ENCODE measurements at places on chromosomes 6 and 20. TPM values are rescaled to one million over a fixed set of nuclear protein-coding genes. Genes with fewer than 3 reads are reported as not detected.
A peak's percentile ranks its signal among the peaks of the same experiment; 100 is the strongest.

Gene ADGRB3
- total RNA-seq: not detected

DNA sequence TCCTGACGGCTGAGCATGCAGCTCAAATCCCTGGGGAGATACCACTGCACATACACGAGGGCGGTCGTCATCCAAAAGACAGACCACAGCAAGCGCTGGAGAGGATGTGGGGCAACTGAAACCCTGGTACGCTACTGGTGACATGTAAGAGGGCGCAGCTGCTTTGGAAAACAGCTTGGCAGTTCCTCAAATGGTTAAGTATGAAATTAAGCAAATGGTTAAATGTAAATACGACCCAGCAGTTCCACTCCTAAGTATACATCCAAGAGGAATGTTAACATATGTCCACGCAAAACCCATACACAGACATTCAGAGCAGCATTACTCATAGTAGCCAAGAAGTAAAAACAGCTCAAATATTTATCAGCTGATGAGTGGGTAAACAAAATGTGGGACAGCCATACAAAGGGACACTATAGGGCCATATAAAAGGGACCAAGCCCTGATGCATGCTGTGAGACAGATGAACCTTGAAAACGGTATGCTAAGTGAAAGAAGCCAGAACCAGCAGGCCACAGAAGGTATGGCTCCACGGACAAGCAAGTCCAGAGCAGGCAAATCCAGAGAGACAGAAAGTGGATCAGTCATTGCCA lies 38.5 kb downstream of the RIPOR3 start:
- no peak for DNase-seq

Gene ZNF334
- total RNA-seq: 0.76 TPM

- no peak for DNase-seq
Measured at GRCh38 chr6:144936764-144937163, 651.6 kb downstream of the UTRN start.

Gene PRPH2
- total RNA-seq: 0.38 TPM

Gene ULBP2
- total RNA-seq: 1.4 TPM

Gene DPPA5
- not detected for total RNA-seq

Gene ZSCAN23
- total RNA-seq: under 0.01 TPM

DNA sequence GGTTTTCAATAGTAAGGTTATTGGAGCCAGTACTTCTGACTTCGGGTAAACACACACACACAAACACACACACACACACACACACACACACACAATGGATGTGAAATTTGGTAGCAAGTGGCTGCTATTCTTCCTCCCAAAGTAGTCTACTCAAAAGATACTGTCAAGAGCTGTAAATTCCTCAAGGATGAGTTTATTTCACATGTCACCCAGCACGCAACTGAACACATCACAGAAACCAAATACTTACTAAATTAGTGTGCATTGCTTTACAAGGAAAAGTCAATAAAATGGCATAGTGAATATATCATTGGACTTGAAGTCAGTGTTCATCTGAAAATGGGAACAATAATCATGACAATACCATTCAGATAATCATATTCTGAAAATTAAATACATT lies 32.9 kb downstream of the MMUT start:
- no peak for DNase-seq

Gene MMP24
- total RNA-seq: 0.13 TPM

DNA sequence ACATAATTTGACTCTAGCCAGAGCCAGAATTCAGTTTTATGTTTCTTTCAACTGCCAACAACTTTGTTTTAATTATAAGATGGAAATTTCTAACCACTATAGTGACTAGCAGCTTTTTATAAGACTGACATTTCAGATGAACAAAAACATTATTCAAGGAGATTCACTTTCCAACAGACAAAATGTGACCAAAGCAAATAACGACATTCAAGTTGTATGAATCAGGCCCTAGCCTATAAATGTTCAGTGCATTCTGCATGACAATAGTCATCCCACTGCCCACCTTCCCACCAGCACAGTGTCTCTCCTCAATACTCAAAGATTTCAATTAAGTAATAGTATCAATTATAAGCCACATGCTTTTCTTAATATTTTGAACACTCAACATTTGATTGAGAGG lies 200.7 kb downstream of the KHDC1L start:
- no peak for DNase-seq

- no peak for DNase-seq
Measured at GRCh38 chr20:20085071-20085470, 32.7 kb downstream of the CFAP61 start.

DNA sequence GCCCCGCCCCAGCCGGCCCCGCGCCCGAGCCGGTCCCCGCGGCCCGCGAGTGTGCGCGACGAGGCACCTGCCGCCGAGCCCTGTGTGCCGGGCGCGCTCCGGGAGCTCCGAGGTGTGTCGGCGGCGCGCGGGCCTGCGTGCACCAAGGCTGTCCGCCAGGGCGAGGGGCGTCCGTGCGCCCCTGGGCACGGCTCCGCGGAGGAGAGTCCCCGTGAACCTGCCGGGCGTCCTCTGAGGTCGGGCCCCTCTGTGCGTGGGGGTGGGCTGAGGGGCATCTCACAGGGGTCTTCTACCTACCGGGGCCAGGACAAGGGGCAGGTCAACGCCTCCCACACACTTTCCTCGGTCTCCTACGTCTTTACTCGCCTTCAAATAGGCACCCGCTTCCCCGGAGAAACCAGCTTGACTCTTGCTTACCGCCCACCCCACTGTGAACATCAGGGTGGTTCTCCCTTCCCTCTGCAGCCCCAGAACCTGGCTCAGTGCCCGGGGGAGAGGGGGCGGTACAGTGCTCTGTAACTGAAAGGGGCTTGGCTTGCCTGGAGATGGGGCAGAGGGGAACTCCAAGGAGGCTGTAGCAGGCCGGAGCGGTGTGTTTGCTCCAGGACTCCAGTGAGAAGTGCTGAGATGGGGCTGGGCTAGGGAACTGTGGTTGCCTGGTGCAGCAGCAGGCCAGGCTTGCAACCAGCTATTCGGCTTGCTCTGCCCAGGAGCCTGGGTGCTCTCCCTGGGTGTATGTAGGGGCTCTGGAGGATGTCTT lies at the start of gene SAMD10:
SAMD10 (minus strand) TSS at position 86 of the 760 bp plus-strand sequence. CDS start 175 bp downstream, outside the sequence.
- DNase-seq: peak; percentile 35

- peak; percentile 57 for DNase-seq
Measured at GRCh38 chr6:166737261-166737660, 110.2 kb upstream of the RPS6KA2 start.

DNA sequence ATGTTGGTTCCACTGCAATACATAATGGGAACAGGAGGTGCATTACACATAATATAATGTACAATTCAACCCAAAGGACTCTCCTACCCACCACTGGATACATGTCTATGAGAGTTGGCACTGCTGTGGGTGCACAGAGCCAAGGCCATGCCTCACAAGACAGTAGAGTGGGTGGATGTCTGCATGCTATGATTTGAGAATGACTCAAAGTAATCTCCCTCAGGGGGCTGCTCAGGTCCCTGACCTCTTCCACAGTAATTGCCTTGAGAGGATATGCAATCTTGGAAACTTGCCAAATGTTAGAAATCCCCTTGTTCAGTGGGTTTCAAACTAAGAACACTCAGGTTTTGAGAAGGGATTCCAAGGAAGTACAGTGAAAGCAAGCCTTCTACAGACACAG lies 79.0 kb downstream of the ANKEF1 start:
- no peak for DNase-seq

DNA sequence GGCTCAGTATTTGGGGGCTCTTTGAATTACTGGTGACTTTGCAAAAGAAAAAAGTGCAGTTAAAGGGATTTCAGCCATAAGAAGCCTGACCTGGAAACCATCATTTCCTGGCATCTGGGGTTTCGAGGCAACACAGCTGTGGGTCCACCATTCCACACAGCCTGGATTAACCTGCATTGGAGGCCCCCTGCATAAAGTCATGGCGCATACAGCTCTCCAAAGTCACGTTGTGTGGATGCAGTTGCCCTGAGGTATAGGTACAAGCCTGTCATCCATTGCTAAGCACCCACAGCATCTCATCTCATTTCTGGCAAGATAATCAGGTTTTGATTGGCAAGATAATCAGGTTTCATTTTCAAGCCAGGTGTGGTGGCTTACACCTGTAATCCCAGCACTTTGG lies 54.5 kb upstream of the TAGAP start:
- no peak for DNase-seq

DNA sequence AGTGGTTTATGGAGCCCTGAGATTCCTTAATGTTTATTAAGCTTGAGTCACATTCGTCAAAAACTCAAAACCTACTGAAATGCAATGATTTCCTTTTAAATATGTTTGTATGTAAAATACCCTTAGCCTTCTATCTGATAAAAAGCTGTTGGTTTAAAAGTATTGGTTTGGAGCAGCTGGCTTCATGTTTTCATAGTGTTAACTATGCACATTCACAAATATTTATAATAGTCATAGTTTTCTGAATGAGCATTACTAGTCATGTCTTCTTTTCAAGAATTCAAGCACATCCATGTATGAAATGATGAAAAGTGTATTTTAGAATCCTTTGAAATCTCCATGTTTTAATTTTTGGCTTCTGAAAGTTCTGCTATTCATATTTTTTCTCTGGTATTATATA lies 558.6 kb downstream of the UTRN start:
- DNase-seq: no peak

Gene PLN
- not detected for total RNA-seq

DNA sequence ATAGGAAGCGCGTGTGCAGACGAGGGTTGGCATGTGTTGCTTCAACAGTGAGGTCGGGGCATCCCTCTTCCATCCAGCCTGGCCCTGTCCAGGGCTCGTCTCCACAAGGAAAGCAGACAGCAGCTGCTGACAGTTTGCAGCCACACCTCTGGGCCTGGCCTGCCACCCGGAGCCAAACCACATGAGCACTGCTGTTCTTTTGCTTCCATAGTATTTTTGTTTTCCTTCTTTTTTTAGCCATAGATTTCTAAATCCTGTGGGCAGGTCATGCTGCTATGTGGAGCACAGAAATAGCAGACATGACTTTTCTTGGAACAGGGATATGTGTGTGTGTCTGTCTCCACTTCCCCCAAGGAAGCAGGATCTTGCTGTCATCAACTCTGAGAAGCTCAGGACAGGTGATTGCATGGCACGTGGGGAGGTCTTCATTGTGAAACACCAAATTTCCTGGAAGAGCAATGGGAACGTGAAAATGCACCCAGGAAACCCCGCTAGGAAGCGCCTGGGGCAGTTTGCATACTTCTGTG lies 167.4 kb downstream of the DTNBP1 start:
- DNase-seq: no peak

DNA sequence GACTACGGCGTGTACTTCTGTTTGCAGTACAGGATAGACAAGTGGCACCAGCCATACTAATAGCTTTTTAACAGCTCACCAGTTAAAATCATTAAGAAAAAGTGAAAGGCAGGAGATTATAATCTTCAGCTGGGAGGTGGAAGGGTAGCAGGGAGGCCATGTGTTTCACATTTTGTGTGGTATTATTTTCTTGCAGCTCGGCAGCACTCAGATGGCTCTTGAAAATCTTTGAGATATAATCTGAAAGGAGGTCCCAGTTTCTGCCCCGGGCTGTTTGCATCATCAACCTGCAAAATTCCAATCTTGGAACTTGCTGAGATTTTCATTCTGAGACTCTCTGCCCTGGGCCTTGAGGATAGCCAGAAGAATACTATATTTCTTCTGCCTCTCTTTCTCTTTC lies 87.5 kb upstream of the HDAC2 start:
- no peak for DNase-seq

- no peak for DNase-seq
Measured at GRCh38 chr6:110541701-110542309, 65.4 kb upstream of the SLC22A16 start.

- DNase-seq: no peak
Measured at GRCh38 chr20:45878076-45878761, 2.8 kb upstream of the ZSWIM1 start.

DNA sequence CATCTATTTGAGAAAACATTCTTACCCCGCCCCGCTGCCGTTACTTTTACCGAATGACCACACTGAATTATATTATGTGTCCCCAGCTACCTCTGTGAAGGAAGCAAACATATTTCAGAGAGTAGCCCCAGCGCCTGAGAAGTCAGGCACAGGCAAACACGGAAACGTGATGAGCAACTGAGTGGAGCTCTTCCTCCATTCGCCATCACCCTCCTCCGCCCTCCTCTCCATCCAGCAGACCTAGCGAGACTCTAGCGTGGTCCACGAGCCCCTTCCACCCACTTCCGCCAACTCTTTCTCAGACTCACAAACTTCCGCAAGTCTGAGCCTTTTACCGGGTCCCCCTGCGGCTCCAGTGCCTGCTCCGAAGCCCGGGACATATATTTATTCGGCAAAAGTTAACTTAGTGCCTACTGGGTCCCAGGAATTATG lies 582 bp downstream of the SNRPB start:
- peak; percentile 78 for DNase-seq

DNA sequence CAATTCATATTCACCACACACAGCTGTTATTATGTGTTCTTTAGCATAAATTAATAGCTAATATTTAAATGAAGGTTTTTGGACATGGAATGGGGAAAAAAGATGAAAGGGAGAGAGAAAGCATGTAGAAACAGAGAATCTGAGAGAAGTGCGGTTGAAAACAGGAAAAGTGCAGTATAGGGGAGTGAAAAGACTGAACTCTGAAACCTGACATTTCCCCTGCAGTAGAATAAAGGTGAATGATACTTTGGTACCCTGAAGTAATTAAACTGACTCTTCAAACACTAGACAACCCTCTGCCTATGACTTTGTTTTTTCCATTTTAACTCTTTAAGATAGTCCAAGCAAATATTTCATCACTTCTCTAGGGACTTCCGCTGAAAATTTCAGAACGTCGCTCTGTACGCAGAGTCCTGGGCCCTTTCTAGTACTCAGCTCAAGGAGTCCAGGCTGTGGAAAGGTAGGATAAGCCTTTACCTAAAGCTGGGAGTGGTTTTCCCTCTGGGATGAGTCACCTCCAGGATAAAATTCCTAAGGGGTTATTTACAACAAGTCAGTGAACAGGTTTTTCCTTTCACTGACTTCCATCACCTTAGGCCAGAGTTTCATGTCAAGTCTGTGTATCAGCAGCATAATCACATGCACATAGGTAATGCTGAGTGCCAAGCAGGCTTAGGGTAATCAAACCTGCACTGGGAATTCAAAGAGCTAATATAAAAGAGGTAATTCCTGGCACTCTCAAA lies 614.5 kb downstream of the PKHD1 start:
- no peak for DNase-seq

DNA sequence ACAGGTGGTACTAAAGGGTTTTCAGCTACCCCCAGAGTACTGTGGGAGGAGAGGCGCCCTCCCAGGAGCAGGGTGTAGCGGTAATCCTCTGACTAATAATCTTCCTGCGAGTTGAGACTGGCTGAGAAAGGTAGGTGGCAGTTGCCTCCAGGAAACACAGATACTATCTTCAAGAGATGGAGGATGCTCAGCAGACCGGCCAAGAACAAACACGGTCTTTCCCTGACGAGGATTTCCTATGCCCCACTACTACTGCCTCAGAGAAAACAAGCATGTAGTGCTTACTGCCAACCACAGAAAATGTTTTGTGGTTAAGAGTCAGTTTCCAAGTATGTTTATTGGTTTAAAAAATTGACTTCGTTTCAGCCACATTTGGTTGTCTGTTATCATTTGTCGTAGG lies 26.8 kb downstream of the C6orf89 start:
- peak; percentile 29 for DNase-seq

- DNase-seq: no peak
Measured at GRCh38 chr6:50288881-50289280, 239.2 kb upstream of the DEFB112 start.

- no peak for DNase-seq
Measured at GRCh38 chr6:83707829-83708545, 914 bp downstream of the SNAP91 start.
